ENCODE measurements at places on chromosomes 16 and 17.

DNA sequence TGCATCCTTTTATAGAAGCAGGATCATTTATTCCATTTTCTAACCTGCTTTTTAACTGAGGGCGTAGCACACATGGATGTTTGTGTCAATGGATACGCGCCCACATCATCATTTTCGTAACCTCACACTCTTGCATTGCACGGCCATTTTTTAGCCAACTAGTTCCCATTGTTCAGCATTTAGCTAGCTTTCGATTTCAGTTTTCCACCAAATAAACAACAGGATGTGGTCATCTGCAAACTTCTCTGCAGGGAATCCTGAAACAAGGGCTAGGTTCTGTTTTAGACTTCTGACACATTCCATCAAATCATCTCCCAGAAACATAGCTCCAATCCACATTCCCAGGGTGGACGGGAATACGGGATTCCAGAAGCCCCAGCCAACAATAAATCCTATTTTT, 6.4 kb downstream of the CYB561 start:
- peak; percentile 27 for DNase-seq

DNA sequence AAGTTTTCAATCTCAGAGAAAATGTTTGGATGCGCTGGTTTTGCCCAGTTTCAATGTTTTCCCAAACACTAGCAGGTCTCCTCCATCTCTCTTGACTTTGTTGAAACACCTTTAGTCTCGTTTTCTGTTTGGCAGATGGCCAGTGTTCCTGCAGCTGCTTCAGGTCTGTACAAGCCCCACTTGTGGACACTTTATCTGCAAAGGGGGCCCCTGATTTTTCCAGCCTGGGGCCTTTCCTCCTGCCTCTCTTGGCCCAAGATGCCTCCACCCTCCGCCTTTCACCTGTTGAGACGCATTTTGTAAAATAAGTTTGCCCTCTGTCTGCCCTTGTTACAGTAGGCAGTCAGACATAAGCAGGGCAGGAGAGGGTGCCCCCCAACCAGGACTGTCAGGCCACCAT, 21.8 kb upstream of the PRM1 start:
- no peak for DNase-seq

GRCh38 chr16:58384437-58385055, 7.7 kb upstream of the GINS3 start:
- DNase-seq, result peak; percentile 80

DNA sequence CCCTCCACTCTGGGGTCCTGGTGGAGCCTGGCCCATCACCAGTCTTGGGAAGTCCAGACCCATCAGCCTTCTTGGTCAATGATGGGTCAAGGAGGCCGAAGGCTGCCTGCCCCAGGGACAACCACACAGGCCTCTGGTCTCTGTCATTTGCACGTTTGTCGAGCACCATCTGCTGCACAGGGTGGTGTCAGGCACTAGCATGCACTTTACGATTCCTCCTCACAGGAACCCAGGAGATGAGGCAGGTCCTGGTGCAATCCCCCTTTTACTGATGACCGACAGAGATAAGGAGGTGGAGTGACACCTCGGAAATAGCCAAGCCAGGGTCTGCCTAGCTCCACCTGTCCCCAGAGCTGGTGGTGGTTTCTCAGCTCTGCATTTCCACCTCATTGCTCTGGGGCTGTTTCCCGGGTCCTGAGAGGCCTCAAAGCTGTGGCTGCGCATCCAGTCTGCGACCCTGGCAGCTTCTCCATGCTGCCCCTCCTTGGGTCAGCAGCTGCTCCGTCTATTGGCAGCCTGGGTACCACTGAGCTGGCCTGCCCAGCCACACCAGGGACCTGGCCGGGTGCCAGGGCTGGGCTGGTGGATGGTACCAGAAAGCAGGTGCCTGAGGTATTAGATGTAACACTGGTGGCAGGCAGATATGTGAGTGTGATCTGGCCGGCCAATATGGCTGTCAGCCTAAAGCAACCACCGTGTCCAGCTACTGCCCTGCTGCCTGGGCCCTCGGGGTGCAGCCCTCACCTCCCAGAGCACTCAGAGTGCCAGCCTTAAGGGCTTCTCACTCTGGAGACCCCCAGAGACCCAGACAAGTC, 10.0 kb downstream of the MMP15 start:
- no peak for DNase-seq

- DNase-seq, result no peak
These were observed 1.3 kb downstream of the YBX2 start for GRCh38 chr17:7293159-7293558.

DNA sequence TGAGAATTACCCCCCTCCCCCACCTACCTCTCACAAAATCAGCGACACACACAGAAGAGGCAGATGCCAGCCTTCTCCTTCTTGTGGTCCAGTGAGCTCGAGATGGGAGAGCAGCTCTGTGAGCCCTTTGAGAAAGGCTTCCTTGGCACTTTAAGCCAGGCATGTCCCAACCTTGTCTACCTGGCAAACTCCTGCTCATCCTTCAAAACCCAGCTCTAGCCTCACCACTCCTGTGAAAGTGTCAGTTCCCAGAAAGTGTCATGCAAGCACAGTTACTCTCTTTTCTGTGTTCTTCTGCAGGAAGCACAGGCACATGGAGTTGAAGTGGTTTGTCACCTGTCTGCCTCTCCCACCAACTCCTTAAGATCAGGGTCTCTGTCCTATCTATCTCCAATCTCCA, 1.6 kb downstream of the TMEM98 start:
- no peak for DNase-seq

- DNase-seq, result no peak
These were observed 2.6 kb downstream of the RAI1 start for GRCh38 chr17:17683710-17684365.

DNA sequence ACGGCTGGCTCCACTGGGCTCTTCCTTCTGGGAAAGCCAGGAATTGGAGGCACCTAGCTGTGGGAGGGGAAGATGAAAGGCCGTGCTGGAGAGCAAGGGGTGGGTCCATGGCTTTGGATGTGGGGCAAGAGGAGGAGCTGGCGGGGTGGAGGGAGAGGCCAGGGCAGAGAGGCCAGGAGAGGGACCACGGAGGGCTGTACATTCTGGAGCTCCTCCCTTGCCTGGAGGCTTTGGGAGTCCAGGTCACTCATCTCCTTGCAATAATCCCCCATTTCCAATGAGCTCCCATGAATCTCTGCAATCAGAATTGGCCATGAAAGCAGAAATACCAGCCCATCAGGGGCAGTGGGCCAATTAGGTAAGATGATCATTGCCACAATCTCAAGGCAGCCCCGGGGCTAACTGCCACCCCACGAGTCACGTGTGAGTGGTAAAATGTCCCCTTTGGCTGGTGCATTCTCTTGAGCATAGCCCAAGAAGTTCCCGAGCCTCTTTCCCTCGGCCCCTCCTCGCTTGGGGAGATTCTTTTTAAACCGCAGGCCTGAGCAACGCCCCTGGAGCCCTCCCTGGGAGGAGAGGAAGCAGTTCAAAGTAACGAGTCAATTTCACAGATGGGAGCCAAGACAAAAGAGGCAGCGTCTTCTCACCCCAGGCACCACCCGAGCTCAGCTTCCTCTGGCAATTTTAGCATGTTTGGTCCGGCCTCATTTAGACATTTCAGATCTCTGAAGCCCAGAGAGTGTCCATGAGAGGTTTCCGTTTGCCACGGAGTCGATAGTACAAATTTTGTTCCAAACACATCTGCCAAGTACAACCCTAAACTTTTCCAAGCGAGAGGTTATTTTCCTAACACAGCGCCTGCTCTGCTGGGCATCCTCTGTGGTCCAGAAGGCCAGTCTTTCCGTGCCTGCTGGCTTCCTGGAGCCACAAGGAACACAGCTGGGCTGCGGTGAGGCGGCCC, 13.4 kb downstream of the RTN4RL1 start:
- DNase-seq, result no peak

Measured in AML-193 (cell line).